ENCODE measurements at places on chromosomes 1 and 21. TPM values are rescaled to one million over a fixed set of nuclear protein-coding genes. Genes with fewer than 3 reads are reported as not detected.

Gene GUCA2B
- not detected for total RNA-seq

Gene OR2T2
- not detected for total RNA-seq

Gene PTGFRN
- total RNA-seq = 61.2 TPM

Gene SOX13
- 2.2 TPM for total RNA-seq

Gene C1orf94
- not detected for total RNA-seq

Gene PRRX1
- total RNA-seq = not detected
